ENCODE measurements at places on chromosomes 3 and 15. TPM values are rescaled to one million over a fixed set of nuclear protein-coding genes. Genes with fewer than 3 reads are reported as not detected.

GNAT1 gene
- not detected for total RNA-seq

DNAH12 gene
- total RNA-seq = 0.20 TPM

MUSTN1 gene
- total RNA-seq = not detected

UBA5 gene
- total RNA-seq = 30.7 TPM

TMEM45A gene
- total RNA-seq = 103 TPM

PYGO1 gene
- total RNA-seq = 7.1 TPM

EAF2 gene
- 2.0 TPM for total RNA-seq

CYP1A1 gene
- total RNA-seq = not detected

SPSB4 gene
- not detected for total RNA-seq

GOLGA6D gene
- total RNA-seq = not detected

ARL8B gene
- 34.3 TPM for total RNA-seq

SLITRK3 gene
- total RNA-seq = not detected

C3orf49 gene
- total RNA-seq = not detected

GOLGA6L7 gene
- total RNA-seq = not detected

SYNM gene
- 1.8 TPM for total RNA-seq

ST3GAL6 gene
- total RNA-seq = 12.0 TPM

MAP6D1 gene
- total RNA-seq = 2.7 TPM

TM6SF1 gene
- total RNA-seq = 1.7 TPM

CTXN2 gene
- total RNA-seq = not detected

MTHFS gene
- total RNA-seq = 8.0 TPM

DUOXA2 gene
- not detected for total RNA-seq

PAK6 gene
- not detected for total RNA-seq

C3orf85 gene
- not detected for total RNA-seq

GYG1 gene
- 21.7 TPM for total RNA-seq

CRBN gene
- total RNA-seq = 47.9 TPM

CAMK1 gene
- total RNA-seq = 34.8 TPM

DYNLT2B gene
- total RNA-seq = 5.5 TPM

FAN1 gene
- total RNA-seq = 10.6 TPM

IL17RD gene
- total RNA-seq = 1.00 TPM

EPHB3 gene
- 2.9 TPM for total RNA-seq

MYH15 gene
- total RNA-seq = 0.10 TPM

PIAS1 gene
- 9.2 TPM for total RNA-seq

DGKG gene
- not detected for total RNA-seq

CADM2 gene
- total RNA-seq = not detected

SRGAP3 gene
- total RNA-seq = 3.7 TPM

TM4SF18 gene
- 1.2 TPM for total RNA-seq

LNP1 gene
- 2.6 TPM for total RNA-seq

HEMK1 gene
- total RNA-seq = 11.3 TPM

TEX55 gene
- total RNA-seq = not detected

CORO2B gene
- 36.8 TPM for total RNA-seq

SPATA12 gene
- not detected for total RNA-seq

MCTP2 gene
- total RNA-seq = 5.2 TPM

APOD gene
- total RNA-seq = 67.7 TPM

HIGD1A gene
- 72.4 TPM for total RNA-seq

HTR3E gene
- not detected for total RNA-seq

TMIE gene
- total RNA-seq = not detected

SLC22A13 gene
- not detected for total RNA-seq

TRIM42 gene
- not detected for total RNA-seq

FAM107A gene
- 1.2 TPM for total RNA-seq

FBLN2 gene
- 586 TPM for total RNA-seq

LRRIQ4 gene
- not detected for total RNA-seq

SLC2A2 gene
- total RNA-seq = not detected

DUOX1 gene
- not detected for total RNA-seq

BCL2A1 gene
- total RNA-seq = not detected
